Hematopoietic multipotent progenitor cell treated with erythropoietin and hydrocortisone succinate and interleukin-3 and kit ligand, for 8 days (in vitro differentiated cells): ENCODE measurements at places on chromosomes 3 and 15.

DNA sequence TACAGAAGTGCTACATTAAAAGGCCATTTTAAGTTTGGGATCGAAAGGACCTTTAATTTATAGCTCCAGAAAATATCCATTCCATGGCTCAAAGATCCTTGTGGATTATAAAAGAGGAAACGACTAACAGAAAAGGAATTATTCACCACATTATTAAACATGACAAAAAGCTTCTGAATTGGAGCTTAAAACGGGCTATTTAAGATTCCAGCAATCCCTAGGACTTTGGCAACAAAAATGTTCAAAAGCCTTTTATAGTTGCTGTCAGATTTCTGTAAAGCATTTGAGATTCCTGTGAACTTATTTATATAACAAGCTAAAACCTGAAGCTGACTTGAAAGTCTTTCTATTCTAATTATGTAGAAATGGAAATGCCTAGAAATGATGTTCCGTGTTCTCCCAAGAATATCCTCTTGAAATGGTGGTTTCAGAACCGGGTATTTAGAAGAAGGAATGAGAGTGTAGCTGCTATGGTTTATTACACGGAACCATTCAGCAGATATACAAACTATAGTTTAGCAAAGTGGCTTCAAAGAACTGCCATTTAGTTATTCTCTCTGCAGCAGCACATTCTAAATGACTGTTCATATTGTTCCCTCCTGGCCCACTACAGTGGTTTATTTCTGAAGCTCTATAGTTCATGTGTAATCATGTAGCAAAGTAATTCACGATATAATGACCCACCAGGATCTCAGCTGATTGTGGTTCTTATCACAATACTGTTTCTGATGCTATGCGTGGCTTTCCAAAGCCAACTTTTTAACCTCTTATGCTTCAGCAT is 961.7 kb downstream of the FHIT start:
- no peak for DNase-seq

DNA sequence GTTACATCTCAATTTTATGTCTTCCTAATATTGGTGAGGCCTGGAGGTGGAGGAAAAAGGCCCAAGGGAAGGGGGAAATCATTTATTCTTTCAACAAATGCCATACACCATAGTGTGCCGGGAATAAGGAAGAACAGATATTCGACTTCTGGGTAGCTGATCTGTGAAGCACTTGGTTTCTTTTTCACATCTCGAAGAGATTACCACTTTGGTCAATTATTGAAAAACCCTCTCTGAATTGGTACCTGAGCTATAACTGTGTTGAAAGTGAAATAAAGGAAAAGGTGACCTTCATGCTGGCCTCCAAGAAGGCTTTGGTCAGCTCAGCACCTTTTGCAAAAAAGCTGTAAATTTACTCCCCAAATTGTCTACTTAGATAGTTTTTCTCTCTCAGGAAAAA is 14.2 kb upstream of the MB21D2 start:
- no peak for DNase-seq

DNA sequence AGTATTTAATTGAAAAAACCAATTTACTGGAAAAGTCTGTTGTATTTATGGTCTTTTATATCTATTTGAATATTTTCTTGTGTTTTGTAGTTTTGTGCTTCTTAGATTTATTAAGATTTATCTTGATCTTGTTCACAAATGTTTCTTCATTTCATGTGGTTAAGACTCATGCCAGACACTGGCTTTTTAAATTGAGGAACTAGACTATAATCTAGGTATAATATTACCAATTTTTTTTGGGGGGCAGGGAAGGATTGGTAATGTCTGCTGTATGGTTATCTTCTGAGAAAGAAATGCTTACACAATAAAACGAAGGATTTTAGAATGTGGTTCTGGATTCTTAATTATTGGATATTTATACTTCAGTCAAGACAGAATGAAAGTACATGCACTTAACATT is 24.9 kb downstream of the AP4E1 start:
- DNase-seq: no peak

DNA sequence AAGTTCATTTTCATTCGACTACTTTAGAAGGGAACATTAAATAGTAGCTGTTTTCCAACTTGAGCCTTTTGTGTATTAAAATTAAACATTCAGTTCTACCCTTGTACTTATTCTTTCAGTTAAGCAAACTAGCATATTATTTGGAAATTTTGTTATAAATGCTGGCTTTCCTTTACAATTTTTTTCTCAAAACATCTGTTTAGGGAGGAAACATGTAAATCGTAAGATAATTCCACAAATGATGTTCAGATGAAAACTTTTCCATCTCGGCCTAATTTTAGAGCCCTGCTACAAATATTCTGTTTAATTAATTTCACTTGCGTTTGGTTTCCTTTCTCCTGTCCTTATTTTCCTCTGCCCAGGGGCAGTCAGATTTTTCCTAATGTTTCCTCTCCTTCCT is 476.2 kb upstream of the RGMA start:
- DNase-seq: no peak

DNA sequence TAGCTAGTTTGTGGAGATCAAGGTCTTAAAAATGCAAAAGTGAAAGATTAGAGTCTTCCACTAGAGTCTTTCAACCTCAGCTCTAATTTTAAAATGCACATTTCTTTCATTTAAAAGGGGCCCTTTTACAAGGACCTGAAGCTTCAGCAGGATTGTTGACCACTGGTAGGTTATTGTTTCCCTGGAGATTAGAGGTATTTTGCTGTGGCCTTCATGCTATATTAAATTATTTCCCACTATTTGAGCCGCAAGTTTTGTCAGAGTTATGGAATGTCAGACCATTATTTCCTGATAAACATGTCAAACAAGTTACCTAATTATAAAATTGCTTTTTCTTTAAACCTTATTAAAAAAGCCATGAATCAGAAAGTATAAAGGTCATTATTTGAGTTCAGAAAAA is 103.1 kb upstream of the CCNL1 start:
- DNase-seq: no peak

DNA sequence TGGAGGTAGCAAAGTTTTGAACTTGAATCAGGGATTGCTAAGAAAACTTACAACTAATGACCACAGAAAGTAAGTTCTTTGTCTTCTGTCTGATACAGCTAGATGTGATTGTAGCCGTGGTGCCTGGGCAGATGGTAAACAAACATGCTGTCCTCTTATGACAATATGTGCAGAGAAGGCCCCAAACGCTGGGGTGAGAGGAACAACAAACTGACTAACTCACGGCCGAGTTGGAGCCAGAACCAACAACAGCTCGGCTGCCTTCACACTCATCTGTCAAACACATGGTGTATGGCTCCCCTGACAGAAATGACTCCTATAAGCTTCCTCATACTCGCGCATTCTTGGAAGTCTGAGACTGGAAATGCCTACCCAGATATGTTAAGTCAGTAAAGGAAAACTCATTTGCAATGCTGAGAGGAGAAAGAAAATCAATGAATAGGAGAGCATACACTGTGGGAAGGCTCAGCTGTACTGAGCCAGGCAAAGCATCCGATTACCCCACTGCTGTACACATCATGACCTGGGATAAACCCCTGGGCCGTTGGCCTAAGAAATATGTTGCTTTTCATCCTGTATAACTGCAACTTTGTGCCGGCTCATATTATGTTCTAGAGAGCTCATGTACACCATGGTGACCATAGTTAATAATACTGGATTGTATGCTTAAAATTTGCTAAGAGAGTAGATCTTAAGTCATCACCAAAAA is 5.7 kb downstream of the THBS1 start:
- no peak for DNase-seq

DNA sequence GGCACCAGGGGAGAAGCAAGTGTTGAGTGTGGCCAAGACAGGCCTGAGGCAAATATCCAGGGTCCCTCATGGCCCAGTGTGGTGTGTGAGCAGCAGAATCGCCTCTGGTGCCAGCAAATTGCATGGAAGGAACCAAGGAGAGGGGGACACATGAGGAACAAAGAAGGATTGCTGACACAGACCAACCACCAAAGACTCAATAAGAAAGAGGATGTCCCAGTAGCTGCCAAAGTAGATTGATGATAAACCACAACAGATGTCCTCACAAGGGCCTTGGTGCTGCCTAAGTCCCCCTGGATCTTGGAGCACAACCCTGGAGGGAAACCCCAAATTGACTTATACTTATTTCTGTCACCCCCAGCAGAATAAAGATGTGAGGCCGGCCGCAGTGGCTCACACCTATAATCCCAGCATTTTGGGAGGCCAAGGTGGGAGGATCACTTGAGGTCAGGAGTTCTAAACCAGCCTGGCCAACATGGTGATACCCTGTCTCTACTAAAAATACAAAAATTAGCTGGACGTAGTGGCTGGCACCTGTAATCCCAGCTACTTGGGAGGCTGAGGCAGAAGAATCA is 10.6 kb downstream of the SRGAP3 start:
- DNase-seq: no peak

GRCh38 chr3:107574650-107575049 is 51.9 kb downstream of the BBX start:
- DNase-seq: peak; percentile 55

- no peak for DNase-seq
Measured at GRCh38 chr3:123621850-123622189, 37.0 kb upstream of the HACD2 start.

DNA sequence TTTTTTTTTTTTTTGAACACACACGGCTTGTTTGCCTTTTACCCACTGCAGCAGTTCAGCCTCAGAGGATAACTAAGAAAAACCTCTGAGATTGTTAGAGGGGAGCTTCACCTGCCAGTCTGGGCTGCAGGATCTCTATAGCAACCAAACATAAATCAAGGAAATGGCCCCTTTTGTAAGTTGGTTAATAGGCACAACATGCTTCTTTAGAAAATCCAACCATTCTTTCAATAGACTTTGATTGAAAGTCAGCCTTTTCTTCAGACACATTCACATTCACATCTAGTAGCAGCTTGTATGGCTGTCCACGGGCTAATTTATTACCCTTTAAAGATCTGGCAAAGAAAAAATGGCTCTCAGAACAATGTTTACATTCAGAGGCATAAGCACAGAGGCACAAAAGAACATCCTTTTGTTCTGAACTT is 136.6 kb upstream of the RARB start:
- no peak for DNase-seq

GRCh38 chr15:57651445-57651844 is 55.1 kb upstream of the POLR2M start:
- DNase-seq: peak; percentile 4

GRCh38 chr15:60814062-60814461 is 335.1 kb upstream of the ICE2 start:
- no peak for DNase-seq

- DNase-seq: no peak
Measured at GRCh38 chr15:71997691-71998090, 120.3 kb downstream of the MYO9A start.

DNA sequence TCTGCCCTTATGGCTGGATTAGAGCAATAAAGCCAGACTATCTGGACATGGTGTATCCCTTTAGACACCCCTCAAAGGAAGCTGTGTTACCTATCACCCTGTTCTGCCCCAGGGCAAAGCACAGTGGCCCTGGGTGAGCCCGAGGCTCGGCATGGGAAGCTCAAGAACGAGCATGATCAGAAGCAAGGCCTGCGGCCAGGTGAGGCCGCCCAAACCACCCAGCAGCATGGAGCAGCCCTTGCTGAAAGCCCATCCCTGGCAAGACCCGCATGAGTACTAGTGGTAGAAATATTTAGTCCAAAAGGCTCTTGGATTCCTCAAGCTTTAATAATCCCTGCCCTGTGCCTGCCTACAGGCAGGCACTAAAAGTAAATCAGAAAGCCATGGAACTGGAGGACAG is 261.1 kb downstream of the MEX3B start:
- no peak for DNase-seq

- DNase-seq: no peak
Measured at GRCh38 chr3:186128158-186128557, 19.3 kb upstream of the ETV5 start.

DNA sequence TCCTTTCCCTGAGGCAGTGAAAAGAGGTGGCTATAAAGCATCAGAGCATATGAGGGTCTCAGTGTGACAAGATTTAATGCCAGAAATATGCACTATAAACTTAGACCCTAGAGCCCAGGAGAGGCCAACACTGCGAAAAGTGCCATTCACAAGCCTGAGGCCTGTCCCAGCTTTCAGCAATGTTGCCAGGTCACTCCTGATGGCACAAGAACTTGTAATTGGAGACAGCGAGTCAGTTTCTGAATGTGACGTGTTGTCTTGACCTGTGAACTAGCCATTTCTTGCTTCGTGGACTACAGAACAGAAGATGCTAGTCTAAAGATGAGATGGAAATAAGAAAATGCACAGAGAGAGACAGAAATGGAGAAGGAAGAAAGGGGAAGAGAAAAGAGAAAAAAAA is 87.9 kb downstream of the WDR72 start:
- DNase-seq: no peak

DNA sequence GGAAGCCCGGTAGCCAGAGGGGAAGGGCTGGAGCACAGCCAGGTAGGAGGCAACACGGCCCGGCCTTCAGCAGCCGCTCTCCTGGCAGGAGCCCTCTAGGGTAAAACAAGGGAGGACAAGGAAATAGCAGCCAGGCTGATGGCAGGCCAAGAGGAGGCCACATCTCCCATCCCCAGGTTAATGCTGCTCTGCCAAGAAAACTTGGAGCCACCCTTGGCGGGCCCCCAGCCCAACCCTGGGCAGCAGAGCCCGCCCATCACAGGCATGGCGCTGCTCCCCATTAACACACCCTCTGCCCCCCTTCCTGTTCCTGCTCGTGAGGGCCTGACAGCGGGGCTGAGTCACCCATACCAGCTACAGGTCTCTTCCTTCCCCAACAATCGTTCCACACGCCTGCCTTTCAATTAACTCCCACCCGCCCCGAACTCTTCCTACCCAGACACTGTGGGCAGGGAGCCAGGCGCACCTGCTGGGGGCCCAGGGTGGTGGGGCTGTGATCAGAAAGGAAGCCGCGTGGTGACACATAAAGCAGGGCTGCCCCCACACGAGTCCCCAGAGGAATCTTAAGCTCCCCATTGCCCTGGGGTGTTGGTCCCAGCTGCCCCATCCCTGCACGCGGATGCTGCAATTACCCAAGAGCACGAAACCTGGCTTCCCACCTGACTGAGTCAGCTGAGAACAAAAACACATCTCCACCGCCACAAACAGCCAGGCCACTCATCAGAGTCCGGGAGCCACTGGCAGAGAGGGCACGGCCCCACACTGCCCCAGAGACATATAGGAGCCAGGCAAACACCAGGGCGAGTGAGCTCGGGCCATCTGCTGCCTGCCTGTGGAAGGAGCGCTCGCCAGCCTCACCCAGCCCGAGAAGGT is at the start of gene C15orf62:
TSS of gene C15orf62 (plus strand) at position 707 of the 873 bp plus-strand sequence. CDS start 516 bp downstream, outside the sequence.
- DNase-seq: peak; percentile 63

GRCh38 chr3:114887806-114888205 is 259.3 kb downstream of the ZBTB20 start:
- no peak for DNase-seq

GRCh38 chr15:99504823-99505551 is 60.8 kb upstream of the MEF2A start:
- no peak for DNase-seq

DNA sequence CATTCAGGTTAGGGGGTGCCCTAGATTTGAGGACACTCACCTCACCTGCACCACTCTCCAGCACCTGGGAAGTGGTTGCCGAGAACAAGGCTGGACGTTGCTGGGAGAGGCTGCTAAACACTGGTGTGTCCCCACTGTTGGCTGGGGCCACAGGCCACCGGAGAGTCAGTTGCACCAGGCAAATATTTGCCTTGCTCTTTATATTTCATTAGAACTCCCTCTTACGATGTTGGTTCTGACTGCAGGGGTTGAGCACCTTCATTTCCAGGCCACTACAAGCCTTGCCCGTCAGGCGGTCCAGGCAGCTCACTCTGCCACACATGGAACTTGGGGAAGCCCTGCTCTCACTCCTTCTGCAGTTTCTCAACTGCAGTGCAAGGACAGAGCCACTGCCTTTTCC is 30.7 kb downstream of the HCN4 start:
- DNase-seq: no peak

GRCh38 chr3:127694467-127695215 is 21.9 kb downstream of the ABTB1 start:
- DNase-seq: peak; percentile 69

- DNase-seq: no peak
Measured at GRCh38 chr3:169311381-169311780, 352.1 kb downstream of the MECOM start.
